ENCODE measurements at places on chromosomes 1 and 21.

DNA sequence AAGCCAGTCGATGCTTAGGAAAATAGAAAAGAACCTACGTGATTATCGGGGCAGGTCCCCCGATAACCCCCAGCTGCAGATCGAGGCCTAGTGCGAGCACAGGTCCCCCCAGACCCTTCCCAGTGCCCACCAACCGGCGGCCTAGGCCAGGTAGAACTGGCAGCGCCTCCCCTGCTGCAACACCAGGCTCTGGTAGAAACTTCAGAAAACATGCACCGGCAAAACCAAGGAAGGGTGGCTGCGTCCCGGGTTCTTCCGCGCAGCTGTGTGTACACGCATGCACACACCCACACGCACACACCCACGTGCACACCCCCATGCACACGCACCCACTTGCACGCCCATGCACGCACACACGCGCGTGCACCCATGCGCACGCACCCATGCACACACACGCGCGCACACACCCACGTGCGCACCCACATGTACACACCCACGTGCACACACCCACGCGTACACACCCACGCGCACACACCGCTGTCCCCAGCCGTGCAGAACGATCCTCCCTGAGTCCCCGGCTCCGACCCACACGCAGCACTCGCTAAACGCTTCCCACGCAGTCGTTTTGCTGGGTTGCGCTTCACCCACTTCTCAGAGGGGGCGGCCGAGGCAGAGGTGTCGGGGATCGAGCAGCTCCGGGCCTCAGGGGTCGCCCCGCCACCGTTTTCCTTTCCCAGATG, 5.2 kb downstream of the TSPEAR start:
- DNase-seq: no peak

DNA sequence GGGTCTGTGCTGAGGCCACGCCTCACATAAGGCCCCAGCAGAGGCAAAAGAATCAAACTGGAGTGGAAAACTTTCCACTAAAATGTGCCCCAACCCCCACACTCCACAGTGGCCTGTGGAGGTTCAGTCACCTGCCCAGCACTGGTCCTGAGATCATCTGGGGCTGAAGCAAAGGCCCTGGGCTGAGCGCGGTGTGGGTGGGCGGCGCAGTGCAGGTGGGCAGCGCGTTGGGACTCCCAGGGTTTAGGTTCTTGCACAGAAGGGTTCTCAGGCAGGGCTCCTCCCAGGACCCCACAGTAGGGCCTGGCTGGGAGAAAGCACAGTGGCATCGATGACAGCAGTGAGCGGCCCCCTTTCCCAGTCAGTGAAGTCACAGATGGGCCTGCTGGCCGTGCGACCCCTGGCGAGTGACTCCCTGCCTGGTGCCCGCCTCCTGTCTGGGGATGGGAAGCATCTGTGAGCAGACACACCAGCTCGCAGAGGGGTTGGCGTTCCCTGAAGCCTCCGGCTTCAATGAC, 13.8 kb upstream of the GPR153 start:
- no peak for DNase-seq

GRCh38 chr1:153515504-153516394, 20.0 kb downstream of the S100A6 start:
- no peak for DNase-seq

DNA sequence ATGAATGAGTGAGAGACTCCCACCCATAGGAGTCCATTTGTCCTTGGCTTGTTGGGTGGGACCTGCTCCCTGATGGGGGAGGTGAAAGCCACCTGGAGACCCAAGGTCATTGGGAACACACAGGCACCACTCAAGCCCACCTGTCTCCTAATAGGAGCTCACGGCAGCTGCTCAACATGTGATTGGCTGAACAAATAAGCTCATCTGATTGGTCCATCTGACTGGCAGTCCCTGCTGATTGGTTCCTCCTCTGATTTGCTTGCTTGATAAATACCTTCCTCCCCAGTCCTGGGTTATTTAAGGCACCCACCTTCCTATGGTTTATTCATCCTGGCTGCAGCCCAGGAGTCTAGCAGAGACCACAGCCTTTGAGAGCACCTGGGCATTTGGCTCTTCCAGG, 502.9 kb downstream of the PTPRU start:
- no peak for DNase-seq

DNA sequence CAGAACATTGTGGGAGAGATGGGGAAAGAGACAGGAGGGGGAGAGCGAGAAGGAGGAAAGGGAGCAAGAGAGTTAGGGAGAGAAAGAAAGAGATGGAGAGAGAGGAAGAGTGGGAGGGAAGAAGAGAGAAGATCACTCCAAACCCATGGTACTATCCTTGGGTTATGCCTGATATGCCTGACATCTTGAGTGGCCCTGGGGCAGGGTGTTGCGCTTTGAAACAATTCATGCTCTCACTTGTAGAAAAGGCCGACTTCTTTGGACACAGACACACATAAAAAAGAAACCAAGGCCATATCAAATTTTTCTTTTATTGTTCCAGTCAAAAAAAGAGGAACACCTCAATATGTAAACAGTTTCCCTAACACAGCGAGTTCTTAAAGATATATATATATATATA, 240.5 kb downstream of the DYRK1A start:
- DNase-seq: no peak

DNA sequence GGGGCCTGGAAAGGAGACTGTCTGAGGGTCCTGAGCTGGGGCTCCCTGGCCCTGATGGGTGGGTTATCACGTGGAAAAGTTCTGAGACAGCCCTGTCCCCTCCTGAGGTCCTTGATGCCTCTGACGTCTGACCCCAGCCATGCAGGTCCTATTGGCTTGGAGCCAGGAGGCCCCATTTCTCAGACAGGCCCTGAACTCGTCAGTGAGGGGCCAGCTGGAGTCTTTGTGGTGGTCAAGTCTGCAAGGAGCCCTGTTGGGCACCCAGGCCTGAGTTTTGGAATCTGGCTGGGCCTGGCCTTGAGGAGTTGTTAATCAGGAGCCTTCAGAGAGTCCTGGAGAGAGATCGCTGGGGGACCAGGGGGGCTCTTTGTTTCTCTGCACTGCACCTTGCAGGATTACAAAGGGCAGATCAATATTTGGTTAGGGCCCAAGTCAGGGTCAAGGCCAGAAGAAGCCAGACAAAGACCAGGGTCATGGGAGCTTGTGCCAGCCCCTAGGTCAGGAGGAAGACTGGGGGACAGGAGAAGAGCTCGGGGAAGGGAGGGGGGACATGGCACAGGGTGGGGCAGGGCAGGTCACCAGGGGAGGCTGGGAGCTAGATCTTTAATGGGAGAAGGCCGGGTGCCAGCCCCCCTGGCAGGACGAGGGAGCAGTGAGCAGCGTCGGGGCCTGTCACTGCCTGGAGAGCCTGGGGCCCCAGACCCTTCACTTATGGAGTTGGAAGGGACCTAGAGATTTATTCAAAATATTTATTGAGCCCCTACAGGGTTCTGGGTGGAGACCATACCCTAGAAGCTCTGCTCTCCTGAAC, 83.2 kb downstream of the PTPRU start:
- no peak for DNase-seq

DNA sequence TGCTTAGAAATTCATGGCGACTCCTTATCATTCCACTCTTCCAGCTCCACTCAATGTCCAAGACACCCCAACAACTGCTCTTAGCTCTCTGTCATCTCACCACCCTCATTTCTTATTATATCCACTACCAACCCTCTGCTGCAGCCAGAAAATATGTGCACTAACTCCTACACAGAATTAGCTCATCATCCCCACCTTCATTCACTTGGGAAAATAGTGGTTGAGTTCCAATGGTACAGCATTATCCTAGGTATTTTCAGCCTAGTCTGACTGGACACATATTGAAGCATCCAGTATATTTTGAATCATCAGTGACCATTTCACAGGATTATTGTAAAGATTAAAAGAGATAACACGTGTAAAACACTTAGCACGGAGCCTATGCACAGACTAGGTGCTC, 16.7 kb upstream of the VSIG8 start:
- no peak for DNase-seq

DNA sequence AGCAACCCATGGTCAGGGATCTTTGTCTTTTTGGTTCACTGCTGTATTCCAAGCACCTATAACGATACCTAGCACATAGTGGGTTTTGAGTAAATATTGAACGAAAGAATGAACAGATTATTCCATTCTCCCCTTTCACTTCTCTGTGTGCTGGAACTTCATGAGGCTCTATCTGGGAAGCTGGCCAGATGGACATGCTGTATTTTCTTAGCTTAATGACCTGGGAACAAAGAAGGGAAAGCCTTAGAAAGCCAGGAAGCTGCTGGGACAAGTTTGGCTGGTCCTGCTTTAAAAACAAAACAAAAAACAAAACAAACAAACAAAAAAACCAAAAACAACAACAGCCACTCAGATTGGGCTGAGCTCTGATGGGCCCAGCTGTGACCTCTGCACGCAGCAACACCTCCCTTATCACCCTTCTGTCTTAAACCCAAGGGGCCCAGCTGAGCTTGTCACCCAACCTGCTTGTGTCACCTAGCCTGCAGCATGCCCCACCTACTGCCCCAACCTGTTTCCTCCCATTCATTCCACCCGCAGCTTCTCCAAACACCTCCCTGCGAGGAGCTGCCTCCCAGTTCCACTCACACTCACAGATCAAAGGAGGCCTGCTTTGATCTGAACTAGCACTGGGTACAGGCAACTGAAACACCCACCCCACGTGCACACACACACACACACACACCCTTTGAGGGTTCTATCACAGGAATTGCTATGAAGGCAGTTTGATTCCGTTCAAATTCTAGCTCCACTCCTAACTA, 37.1 kb downstream of the SLC30A1 start:
- no peak for DNase-seq

All from Right ventricle myocardium superior (tissue), 1 donor.